ENCODE measurements at places on chromosomes 2 and 18. TPM values are rescaled to one million over a fixed set of nuclear protein-coding genes. Genes with fewer than 3 reads are reported as not detected.

FOXD4L1 gene
- polyA plus RNA-seq = not detected

DSEL gene
- 38.2 TPM for polyA plus RNA-seq

CROCC2 gene
- polyA plus RNA-seq = not detected

GALNT13 gene
- polyA plus RNA-seq = not detected

HOXD12 gene
- polyA plus RNA-seq = 0.14 TPM

SLC30A3 gene
- polyA plus RNA-seq = not detected

DNA sequence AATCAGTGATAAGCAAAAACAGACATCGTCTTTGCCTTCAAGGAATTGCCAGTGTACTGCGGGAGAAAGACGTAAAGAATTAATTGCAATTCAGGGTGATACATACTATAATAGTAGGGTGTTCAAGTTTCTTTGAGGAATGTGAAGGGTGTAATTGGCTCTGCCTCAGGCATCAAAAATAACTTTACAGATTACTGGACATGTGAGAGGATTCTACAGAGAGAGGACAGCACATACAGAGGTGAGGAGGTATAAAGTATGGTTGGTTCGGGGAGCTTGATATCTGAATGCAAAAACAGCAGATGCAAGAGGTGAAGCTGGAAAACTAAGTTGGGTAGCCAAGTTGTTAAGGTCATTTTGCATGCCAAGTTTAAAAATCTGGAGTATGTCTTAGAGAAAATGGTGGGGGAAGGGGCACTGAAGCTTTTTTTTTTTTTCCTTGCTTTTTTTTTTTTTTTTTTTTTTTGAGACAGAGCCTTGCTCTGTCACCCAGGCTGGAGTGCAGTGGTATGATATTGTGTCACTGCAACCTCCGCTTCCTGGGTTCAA, 227.5 kb upstream of the FOSL2 start:
- no peak for DNase-seq

DNA sequence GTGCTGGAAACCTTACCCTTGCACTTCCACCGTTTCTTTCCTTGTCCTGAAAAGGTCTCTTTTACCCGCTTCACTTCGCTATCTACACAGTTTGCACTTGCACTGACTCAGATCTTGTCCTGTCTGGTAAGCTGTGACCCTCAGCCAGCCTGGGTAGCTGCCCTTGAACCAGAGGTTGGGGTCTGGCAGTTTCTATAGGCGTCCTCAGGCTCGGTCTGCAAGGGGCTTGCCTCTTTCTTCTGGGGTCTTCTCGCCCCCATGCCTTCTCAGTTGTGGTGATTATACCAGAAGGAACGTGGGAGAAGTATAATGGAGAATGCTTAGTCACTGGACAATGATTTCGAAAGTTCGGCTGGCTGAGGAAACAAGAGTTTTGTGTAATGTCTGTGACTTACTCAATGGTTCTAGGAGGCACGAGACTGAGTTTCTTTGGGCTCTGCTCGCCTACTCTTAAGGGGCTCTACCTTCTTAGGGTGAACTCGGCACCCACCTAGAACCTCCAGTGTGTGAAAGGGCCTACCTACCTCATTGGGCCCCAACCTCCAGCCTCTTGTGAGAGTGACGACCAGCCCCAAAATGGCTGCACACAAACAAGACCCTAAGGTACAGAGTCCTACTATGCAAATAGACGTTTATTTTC, 6.9 kb upstream of the STAT1 start:
- peak; percentile 93 for DNase-seq

GRCh38 chr2:9958057-9958456, 6.6 kb downstream of the GRHL1 start:
- no peak for DNase-seq

DNA sequence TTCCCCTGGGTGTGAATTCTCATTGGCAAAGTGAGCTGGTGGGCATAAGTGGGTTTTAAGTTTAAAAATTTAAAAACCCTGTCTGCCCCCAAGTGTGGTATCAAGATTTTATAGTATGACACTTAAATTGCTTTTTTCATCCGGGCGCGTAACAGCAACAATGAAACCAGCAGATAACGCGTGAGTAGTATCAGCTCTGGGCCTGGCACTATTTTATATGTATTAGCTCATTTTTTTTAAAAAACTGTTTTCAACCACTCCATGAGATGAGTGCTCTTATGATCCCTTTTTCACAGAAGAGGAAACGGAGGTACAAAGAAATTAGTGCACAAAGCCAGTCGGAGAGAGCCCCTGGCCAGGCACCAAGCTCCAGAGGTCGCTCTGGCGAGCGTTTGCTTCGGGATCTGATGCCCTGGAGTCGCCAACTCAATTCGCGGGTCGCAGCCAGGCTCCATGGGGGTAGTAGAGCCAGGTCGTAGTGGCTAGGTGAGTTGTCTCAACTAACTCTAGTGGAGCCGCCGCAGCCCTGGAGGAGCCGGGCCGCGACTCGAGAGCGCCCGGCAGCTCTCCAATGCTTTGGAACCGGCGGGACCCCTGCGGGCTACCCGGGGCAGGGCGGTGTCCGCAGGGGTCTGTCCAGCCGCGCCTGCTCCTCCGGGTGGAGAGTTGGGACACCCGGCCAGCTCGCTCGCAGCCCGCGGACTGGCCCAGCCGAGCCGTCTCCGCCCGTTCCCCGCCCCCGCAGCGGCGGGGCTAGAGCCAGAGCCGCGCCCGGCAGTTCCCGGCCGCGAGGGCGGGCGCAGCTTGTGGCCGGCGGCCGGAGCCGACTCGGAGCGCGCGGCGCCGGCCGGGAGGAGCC, at the start of gene IL1R1:
TSS of gene IL1R1 (plus strand) at position 777 of the 859 bp plus-strand sequence. CDS start 14,979 bp downstream, outside the sequence.
- DNase-seq = peak; percentile 97

DNA sequence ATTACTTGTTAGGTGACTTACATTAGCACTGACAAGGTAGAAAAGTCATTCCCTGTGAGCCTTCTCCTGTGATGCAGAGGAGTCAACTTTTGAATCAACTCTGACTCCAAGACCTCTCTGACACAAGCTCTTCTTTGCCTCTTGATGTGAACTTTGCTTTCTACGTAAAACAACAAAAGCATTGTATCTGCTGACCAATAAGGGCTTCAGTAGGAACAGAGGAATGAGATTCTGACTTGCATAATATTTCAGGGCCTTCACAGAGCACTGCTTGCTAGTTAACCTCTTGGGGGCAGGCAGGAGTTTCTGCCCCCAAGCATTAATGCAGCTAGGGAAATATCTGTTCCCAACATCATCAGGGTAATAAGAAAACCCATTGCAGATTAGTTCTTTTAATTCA, 791.5 kb downstream of the BCL11A start:
- DNase-seq = no peak

GRCh38 chr2:222313816-222314215, 15.0 kb upstream of the PAX3 start:
- DNase-seq = no peak

DNA sequence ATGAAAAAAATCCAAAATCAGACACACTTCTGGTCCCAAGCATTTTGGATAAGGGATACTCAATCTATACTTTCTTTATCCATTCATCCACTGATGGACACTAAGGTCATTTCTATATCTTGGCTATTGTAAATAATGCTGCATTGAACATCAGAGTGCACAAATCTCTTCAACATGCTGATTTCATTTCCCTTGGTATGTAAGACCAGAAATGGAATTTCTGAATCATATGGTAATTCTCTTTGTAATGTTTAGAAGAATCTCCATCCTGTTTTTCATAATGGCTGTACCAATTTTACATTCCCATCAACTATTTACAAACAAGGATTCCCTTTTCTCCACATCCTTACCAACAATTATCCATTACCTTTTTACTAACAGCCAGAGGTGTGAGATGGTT, 33.7 kb upstream of the MCM6 start:
- DNase-seq = peak; percentile 80

DNA sequence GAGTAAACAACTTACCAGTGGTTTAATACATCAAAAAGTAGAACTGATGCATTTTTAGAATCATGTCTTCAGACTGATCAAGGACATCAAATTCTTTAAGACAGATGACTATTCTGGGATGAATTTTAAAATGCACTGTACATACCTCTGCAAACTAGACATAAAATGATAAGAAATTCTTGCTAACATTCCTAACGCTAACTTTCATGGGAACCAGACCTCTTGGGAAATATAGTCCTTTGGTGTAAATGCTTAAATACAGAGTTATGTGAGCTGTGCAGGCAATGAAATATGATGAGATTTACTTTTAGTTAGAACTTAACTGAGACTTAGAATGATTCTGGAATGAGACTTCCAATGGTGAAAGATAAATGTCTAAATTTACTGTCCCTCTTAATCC, 562.0 kb downstream of the NR4A2 start:
- no peak for DNase-seq

- peak; percentile 31 for DNase-seq
Measured at GRCh38 chr2:20682167-20682920, 15.4 kb downstream of the GDF7 start.

DNA sequence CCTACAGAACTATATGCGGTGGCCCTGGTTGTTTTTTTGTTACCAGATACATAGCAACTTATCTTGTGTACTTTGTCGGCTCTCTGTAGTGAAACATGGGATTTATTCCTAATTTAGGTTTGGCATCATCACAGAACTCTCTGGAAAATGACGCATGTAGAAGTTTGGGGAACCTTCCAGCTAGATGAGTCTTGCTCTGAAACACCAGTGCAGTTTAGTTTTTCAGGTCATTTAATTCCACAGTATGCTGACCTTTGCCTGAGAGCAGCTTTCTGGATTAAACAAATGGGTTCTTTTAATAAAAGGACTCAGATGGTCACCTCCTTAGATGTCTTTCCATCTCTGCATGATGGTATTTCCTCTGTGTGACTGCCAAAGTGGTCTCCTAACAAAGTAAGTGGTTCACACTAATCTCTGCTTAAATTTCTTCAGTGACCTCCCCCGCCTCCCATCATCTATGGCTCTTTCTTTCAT, 39.9 kb downstream of the MYO3B start:
- peak; percentile 60 for DNase-seq

DNA sequence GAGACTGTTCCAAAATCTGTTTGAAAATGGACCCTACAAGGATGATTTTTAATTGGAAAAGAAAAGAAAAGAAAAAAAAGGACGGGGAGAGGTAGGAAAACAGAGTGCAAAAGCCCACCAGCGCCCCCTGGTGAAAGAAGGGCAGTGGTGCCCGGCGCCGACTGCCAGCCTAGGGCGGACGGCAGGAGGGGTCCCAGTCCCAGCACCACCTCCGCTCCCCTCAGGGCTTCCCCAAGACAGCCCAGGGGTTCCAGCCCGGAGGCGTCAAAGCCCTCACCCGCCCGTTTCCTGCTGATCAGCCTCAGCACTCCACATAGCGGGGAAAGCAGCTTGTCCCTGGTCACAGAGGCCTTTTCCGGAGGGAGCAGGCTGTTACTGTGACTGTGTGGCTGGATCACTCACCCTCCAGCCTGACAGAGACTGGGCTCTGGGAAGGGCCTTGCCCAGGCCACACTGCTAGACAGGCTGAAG, 213.9 kb downstream of the TFCP2L1 start:
- DNase-seq = peak; percentile 72

DNA sequence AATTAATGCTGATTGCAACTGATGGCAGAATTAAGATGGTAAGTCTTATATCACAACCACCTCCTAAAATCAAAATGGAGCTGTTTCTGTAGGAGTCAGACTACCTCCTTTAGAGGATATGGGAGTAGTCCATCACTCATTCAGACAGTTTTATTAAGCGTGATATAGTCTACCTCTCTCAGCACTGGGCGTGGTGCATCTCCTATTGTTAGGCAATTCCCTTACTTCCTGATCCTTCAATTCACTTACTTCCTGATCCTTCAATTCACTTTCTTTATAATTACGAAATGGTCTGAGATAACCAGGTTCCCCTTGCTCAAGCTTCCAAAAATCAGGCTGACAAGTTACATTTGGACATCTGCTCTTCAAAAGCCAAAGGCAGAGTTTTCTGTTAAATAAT, 31.9 kb downstream of the ATP8B1 start:
- DNase-seq = no peak

- no peak for DNase-seq
Measured at GRCh38 chr2:161219211-161219610, 59.0 kb downstream of the TANK start.

GRCh38 chr2:54081574-54081973, 33.8 kb upstream of the ACYP2 start:
- no peak for DNase-seq

DNA sequence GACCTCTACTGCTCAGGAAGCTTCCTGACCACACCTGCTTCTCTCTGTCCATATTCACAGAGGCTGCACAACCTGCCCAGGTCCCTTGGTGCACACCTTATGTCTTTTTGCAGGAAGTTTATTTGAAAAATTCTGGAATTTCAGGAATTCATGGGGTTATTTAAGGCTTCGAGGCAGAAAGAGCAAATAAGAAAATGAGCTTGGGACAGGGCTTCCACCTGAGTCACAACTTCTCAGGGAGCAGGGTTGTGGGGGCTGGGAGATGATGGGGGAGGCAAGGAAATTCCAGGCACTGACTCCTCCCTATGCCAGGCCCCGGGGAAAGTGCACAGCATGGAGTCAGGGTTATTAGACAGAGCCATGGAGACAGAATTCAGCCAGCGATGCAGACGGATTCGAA, 57.7 kb downstream of the INHBB start:
- DNase-seq = no peak

GRCh38 chr2:58072102-58072501, 25.5 kb downstream of the VRK2 start:
- no peak for DNase-seq

DNA sequence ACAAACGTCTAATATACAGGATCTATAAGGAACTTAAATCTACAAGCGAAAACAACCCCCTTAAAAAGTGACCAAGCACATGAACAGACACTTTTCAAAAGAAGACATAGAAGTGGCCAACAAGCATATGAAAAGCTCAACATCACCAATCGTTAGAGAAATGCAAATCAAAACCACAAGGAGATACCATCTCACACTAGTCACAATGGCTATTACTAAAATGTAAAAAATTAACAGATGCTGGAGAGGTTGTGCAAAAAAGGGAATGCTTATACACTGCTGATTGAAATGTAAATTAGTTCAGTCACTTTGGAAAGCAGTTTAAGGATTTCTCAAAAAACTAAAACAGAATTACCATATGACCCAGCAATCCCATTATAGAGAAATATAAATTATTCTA, 1148.5 kb upstream of the FAM98A start:
- DNase-seq = no peak

DNA sequence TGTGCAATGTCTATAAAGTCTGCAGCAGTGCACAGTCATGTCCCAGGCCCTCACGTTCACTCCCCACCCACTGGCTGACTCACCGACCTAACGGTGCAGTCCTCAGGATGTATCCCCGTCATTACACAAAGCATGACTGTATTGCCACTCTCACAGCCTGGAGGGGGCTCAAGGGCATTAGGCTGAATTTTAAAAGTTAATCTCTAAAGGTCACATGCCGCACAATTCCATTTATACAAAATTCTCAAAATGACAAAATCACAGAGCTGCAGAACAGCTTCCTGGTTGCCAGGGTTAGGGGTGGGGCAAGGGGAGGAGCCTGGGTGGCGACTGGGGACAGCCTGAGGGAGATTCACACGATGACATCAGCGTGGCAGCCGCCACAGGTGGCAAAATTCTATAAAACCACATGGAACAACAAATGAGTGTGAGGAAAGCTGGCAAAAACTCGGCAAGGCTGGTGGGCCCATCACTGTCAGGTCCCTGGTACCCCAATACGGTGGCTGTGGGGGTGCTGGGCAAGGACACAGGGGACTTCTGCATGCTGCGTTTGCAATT, 97.6 kb downstream of the NDUFA10 start:
- peak; percentile 94 for DNase-seq

- DNase-seq = no peak
Measured at GRCh38 chr2:69030800-69031428, 17.9 kb downstream of the ANTXR1 start.
